CD4-positive, alpha-beta T cell treated with Interferon gamma for 1 hour (primary cell): ENCODE measurements at places on chromosomes 3 and 15.

DNA sequence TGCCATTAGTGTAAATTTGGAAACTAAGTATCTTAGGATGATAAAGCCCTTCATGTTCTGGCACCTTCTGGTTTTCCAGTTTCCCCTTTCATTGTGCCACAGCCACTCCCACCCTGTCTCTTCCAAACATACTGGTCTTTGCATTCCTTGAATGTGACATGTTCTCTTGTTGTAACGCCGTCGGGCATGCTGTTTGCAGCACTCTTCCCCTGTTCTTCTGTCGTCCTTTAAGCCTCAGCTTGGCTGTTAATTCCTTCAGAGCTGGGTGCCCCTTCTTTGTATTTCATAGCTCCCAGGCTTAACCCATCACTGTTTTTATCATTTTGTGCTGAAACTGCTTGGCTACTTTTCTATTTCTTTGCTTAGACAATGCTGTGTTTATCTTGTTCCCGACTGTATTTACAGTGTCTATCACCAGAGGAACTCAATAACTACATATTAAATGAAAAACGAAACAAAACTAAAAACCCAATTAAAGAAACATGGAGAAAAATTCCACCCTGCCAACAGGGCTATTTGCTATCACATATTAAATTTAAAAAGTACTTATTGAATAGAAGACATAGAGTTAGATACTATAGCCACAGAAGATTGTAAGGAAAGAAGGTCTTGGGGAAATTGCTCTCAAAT lies 95.4 kb upstream of the KCNAB1 start:
- no peak for DNase-seq

DNA sequence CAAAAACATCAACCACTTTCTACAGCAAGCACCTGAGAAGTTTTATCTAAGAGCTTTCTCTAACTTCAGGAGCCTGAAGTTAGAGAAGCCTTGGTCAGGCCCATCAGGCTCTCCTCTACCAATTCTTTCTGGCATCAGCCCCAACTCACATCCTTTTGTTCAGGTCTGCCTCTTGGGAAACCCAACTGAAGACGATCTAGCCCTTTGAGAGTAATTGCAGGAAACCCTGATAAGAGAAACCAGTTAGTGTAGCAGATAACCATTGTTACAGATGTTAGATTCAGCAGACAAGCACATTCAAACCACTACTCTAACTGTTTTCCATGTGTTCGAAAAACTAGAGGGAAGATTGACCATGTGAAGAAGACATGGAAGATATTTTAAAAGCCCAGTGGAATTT lies 27.0 kb upstream of the DYNC1LI1 start:
- no peak for DNase-seq

DNA sequence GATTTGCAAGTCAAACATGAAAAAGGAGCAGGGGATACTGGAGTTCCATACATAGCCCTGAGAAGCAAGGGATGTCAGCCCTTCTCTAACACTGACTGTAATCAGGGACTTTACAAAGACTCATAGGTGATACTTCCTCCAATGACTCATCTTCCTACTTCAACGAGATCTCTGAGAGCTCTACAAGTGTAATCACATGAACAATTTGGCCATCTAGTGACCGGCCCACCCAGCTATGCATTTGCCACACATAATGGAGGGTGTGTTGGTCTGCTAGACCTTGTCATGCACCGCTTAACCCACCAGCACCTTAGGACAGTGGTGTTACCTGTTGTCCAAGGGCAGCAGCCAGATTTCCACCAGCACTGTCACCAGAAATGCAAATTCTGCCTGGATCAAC lies 75.3 kb downstream of the NCEH1 start:
- no peak for DNase-seq

DNA sequence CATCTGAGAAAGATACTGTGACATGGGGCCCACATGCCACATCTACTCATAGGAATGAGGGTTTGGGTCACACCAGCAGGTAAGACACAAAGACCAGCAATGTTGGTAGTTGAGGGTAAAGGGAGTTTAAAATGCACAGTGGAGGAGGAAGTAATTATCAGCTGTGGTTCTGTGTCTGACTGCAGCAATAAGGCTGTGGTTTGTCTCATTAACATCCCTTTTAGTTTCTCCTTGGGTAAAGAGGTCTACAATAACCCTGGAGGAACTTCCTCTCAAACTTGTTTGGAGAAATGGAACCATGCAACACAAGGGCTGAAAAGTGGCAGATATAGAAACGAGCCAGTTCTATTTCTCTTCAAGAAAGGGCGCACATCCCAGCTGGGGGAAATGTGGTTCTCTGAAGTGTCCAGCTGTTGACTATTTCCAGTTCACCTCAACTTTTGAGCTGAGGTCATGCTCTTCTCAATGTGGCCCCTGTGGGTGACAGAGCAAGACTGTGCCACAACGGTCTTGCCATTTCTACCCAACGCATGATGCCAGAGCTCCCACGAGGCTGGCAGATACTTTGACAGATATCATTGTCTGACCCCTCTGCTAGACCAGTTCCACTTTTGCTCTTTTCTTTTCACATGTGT lies 234.3 kb downstream of the SQOR start:
- no peak for DNase-seq

- no peak for DNase-seq
These were observed 205.4 kb downstream of the GREM1 start for GRCh38 chr15:32923176-32923575.

GRCh38 chr3:127585163-127585812 lies 5.2 kb downstream of the TPRA1 start:
- no peak for DNase-seq

- no peak for DNase-seq
These were observed 18.4 kb downstream of the ZBTB38 start for GRCh38 chr3:141386611-141387111.

DNA sequence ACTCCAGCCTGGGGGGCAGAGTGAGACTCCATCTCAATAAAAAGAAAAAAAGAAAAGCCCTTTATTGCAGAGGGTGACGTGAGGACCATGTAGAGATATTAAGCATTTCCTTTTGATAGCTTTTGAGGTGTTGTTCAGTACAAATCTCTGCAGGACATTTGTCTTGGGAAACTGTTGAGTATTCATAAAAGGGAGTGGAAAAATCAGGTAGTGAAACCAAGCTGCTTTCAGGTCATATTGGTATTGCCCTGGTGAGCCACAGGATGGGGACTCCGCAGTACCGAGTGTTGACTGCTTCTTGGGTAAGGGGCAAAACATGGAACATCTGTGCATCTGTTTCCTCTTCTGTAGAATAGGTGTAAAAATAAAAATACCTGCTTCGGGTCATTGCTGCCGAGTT lies 9.9 kb downstream of the ITPR1 start:
- DNase-seq: peak; percentile 45

- DNase-seq: peak; percentile 53
These were observed 801 bp downstream of the ARHGAP31 start for GRCh38 chr3:119294696-119295671.

DNA sequence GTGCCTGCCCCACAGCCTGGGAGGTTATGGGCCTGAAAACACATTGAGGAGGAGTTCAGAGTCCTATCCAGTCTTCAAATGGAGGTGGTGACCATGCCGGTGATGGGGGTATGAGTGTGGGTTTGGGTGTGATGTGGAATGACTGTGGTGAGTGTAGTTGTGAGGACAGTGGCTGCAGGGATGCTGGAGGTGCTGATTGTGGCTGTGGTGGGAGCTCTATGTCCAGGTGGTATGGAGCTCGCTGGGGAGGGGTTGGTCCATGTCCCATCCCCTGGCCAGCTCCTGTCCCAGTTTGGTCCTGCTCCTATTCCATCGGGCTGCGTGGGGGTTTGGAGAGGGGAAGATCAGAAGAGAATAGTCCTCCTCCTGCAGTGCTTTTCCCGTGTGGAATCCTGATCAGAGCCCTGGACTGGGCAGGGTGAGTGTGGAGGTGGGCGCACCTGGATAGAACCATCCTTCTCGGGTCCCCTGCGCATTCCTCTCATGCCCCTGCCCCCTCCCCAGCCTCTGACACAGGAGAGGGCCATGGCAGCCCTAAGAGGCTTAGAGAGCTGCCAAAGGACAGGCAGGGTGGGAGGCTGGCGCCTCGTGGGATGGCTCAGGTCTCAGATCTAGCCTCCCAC lies 23.0 kb upstream of the GOLGA6C start:
- DNase-seq: no peak

DNA sequence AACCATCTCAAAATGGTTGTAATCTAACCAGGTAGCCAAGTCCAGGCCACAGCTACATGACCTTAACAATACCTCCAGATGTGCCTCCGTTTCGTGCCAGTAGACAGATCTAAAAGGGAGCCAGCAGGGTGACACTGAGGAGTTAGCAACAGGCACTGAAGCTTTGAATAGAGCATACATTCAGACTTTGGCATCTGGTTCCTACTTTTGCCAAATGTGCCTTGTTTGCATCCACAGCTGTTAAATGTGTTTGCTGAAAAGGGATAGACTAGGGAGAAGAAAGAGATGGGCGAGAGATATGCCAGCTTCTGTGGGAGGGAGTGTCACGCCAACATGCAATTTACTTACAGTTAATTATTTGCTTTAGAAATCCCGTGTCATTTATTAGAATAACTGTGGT lies 1433.9 kb upstream of the CADM2 start:
- DNase-seq: no peak

DNA sequence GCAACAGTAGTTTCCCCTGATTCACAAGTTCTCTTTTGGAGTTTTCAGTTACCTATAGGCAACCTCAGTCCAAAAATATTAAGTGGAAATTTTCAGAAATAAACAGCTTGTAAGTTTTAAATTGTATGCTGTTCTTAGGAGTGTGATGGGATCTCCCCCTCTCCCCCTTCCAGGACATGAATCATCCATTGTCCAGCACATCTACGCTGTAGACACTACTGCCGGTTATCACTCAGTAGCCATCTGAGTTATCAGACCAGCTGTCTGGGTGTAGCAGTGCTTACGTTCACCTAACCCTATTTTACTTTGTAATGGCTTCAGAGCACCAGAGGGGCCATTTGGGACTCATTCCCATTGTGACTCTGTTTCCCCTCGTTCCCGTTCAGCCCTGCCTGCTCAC lies 96.7 kb upstream of the PLXNA1 start:
- DNase-seq: no peak

GRCh38 chr15:73078722-73079121 lies 26.5 kb downstream of the NEO1 start:
- no peak for DNase-seq

GRCh38 chr3:111610189-111610588 lies 15.0 kb upstream of the ZBED2 start:
- no peak for DNase-seq

GRCh38 chr15:94125156-94125555 lies 106.2 kb upstream of the MCTP2 start:
- no peak for DNase-seq
